ENCODE measurements at places on chromosomes 2 and 18.

DNA sequence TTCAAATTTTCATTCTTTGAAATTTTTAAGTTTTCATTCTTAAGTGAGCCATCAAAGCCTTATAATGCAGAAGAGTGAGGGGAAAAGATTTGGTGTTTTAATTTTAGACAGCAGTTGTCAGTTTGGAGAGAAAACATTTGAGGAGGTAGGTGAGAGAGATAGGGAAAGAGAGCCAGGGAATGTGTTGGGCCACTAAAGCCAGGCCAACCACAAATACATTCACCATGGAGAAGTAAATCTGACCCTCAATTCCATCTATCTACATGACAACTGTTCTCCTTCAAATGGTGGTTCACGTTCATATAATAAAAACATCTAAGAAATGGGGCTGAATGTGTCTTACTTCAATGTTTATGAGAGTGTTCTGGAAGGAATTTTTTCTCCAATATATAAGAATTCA, 553.0 kb upstream of the SYT4 start:
- no peak for DNase-seq

- no peak for DNase-seq
Observed at GRCh38 chr2:216991563-216991962, 131.7 kb upstream of the TNP1 start.

DNA sequence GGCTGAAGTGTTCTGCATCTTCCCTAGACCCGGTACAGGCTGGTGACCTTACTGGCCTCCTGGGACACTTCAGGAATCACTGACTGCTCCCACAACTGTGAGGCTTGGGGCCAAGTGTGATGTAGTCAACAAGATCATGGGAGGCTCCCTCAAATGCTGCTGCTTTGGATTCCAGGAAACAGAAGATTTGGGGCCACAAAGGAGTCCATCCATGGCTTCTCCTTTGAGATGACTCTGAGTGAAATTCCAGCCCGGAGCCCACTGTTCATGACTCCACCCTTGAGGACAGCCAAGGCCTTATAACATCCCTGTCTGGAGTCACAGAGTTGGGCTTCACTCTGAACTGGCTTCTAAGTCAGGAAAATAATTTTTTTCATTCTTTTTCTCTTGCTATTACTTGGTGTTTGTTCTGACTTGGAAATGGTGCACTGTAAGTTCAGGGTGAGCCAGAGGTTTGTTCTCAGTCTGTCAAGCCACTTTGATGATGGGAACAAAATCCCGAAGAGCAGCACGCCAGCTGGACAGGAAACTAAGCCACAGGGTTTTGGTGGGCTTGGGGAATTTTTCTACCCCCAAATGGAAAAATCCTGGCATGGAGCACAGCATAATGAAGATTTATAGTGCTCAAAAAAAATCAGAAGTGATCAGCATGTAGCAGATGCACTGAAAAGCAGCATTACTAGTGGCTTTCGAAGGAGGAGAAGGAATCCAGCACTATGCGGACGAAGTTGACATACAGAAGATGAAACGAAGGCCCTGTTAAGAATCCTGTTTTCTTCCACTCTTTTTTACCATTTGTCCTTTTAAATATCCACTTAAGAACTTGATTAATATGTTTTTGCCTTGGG, 98.1 kb upstream of the ZFP36L2 start:
- no peak for DNase-seq

GRCh38 chr2:130337735-130338325, 4.9 kb upstream of the IMP4 start:
- no peak for DNase-seq

DNA sequence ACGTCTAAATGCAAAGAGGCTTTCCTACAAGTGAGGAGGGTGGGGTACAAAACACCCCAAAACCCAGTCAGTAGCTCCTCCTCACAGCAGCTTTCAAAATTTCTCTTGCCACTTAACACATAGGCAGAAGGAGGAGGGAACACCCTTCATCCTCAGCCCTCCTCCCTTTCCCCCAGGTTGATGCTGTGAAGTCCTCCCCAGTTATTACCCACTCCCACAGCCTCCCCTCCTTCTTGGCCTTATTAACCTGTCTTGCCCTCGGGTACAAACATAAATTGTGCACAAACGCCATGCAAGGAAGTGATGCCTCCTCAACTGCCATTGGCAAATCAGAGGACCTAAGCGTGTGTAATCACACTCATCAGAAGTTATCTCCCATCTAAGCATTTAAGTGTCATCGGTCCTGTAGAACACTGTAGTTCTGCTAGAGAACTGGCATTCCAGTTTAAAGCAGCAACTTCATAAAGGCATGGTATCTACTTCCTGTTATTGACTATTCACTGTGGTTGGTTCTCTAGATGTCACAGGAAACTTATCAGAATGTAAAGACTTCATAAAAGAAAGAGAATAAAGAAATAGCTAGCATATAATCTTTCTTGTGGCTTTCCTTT, at the start of gene DSC1:
Gene DSC1, minus strand, starts transcription at position 32 of the 611 bp plus-strand sequence. CDS start 262 bp downstream, outside the sequence.
- DNase-seq: peak; percentile 21

GRCh38 chr18:72235422-72235821, 308.7 kb downstream of the CBLN2 start:
- DNase-seq: no peak

DNA sequence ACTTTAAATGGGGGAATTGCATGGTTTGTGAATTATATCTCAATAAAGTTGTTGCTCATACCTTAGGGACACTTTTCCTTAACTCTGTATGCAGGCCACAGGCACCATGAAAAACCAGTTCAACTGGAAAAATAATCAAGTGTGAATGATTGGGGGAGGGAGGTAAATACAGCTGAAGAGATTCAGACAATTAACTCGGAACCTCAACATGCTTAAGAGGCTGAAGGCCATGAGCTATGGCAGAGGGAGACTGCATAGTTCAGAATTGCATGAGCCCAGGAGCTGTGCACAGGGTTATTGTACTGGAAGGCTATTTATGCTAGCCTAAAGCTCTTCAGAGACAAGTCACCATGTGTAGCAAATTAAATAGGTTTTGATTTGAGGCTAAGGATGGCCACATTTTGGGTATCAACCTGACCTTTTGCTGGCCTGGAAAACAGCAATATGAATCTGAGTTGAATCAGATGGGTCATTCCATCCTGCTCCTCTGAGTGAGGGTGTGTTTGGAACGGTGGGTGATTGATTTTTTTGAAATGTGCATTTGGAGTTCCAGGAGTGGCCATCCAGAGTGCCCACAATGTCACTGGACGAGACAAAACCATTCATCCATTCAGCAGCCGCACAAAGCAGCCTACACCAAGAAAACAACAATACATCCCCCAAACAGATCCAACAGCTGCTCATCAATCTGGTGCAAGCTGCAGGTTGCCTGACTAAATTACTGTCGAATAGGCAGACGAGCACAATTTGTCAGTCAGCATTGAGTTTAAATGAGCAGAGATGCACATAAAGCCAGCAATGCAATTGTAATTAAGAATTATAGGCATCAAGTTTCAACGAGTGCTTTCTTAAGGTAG, 42.5 kb downstream of the HRH4 start:
- DNase-seq: no peak

DNA sequence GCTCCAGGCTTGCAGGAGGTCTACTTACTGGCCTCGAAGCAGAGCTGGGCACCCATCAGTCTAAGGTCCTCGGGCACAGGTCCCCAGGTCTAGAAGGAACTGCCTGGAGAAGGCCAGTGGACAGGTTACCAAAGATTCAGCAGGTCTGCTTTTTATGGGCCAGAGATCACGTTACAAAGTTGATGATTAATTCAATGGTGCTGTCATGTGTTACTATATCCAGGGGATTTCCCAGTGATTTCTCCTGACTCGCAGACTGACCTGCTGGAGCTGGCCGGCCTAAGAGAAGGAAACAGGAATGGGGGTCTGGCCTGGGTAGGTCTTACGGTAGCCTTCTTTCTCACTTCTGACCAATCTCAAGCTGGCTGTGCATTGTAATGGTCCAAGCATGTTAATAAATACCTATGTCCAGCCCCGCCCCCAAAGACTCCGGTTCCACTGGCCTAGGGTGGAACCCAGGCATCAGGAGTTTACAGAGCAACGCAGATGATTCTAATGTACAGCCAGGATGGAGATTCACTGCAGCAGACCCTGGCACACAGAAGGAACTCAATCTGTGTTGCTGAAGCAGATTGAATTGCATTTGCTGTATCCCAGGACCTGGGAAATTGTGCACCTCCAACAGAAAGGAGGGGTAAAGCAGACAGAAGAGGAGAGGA, at the start of gene NEURL3:
Gene NEURL3, minus strand, starts transcription at position 127 of the 659 bp plus-strand sequence. Its CDS starts 71 bp downstream, at position 56.
- no peak for DNase-seq

DNA sequence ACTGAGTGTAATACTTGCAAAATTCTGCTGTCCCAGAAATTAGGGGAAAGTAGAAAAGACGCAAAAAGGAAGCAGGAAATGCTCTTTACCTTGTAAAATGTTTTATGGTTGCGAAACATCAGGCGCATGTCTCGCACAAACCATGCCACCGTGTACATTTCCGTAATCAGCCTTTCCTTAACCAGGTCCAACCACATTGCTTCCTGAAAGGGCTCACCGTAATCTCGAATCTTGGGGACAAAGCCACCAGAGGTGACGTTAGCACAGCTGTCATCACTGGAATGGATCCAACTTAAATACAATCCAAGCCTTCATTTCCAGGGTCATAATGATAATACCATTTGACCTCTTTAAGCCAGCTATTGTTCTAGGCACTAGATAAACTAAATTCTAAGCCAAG, 49.3 kb downstream of the SP110 start:
- peak; percentile 26 for DNase-seq

DNA sequence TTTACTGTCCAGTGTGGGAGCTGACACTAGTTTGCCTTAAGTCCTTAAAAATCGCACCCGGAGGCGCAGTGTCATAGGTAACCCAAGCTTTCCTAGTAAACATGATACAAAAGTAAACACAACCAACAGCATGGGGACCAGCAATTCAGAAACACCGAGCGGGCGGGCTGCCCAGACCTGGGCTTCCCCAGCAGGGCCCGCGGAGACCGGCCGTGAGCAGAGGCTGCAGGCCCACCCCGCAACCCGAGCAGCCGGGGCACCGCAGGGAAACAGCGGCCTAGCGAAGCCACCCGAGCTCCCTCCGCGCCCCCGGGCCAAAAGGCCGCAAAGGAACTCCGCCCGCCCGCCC, 296 bp downstream of the TTC21B start:
- no peak for DNase-seq

DNA sequence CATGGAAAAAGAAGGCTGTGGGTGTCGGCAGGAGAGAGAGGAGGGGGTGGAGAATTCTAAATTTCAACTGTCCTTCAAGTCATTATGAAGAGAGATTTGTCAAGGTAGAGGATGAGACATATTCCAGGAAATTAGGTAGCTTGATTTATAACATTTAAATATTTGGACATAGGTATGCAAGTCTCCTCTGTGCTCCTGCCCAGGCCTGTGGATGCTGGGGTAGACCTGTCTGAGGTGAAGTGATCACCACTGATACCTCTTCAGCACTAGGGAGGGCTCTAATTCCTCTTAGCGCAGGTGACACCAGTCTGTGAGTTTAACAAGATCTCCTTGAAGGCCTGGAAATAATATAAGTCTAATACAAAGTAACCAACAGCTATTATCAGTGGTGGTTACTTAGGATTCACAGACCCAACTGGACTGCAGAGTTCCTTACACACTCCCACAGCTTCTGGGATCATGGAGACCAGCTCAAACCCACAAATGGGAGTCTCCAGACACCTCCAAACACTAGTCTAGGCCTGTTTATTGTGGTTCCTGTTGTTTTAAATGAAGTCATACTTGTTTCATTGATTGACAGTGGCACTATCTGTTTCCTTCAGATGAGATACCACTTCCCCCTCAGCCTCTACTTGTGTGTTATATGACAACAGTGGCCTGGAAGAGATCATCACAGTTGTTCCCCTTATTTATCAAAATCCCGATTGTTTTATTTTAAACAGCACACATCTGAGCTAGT, 104.1 kb upstream of the ITPRID2 start:
- DNase-seq: no peak

- no peak for DNase-seq
Observed at GRCh38 chr18:12589448-12589847, 68.5 kb downstream of the SPIRE1 start.

DNA sequence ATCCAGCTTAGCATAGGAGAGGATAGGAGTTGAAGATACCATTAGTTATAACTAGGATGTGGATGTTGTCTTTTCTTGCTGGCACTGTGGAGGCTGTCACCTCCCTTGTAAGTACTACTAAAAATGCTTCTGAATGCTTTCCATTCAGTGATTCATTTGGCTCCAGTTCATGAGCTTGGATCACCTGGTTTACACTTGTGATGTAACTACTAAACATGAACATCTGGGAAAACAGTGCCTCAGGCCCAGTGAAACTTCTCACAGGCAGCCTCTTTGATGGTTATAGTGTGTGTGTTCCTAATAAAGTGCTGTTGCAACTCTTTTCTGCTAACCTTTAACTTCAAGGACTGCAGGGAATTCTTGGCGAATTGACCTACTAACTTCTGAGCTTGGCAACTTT, 13.0 kb upstream of the SLC9A2 start:
- no peak for DNase-seq

DNA sequence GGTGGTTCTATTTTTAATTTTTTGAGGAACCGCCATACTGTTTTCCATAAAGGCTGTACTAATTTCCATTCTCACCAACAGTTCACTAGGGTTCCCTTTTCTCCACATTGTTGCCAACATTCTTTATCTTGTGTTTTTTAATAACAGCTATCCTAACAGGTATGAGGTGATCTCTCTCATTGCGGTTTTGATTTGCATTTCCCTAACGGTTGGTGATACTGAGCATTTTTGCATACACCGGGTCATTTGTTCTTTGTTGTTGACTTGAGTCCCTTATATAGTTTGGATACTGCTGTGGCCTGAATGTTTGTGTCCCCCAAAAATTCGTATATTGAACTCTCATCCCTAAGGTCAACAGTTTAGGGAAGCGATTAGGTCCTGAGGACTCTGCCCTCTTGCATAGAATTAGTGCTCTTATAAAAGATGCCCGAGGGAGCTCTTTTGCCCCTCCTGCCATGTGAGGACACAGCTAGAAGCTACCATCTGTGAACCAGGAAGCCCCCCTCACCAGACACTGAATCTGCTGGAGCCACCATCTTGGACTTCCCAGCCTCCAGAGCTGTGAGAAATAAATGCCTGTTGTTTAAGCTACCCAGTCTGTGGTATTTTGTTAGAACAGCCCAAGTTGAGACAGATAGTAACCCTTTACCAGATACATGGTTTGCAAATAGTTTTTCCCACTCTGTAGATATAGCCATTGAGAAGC, 4.7 kb downstream of the IMP4 start:
- DNase-seq: no peak

DNA sequence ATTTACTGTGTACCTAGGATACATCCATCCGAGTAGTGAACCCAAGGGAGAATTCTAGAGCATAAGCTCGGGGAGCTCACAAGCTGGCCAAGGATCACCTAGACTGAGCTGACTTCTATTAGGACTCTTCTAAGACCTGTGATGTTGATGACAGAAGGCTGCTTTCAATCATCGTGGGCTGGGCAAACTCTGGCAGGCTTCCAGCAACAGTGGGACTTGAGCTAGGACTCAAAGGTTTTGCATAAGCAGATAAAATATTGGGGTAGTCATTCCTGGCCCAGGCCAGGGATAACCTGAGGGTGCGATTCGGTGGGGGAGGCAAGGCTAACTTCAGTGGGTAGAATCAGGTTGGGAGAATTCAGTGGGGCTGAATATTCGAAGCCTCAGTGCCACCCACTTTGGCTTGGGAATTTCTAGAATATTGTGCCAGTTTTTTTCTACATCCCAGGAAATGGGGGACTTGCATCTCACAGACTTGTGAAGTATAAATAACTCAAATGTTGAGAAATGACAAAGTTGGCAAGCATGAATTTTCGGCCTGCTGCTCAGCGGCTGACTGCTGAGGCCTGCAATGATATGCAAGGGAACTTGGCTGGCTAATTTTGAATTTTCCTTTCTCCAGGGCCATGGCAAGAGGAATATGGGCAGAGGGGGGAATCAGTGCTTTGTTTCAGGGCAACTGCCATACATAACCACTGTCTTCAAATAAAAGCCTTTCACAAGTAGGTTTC, 274.3 kb downstream of the PRKCE start:
- no peak for DNase-seq

GRCh38 chr2:195675783-195676427, 18.9 kb downstream of the SLC39A10 start:
- DNase-seq: no peak
